ENCODE measurements at places on chromosomes 7 and 10.

- DNase-seq = no peak
These were observed 154.1 kb upstream of the UNC5B start for GRCh38 chr10:71058308-71058707.

DNA sequence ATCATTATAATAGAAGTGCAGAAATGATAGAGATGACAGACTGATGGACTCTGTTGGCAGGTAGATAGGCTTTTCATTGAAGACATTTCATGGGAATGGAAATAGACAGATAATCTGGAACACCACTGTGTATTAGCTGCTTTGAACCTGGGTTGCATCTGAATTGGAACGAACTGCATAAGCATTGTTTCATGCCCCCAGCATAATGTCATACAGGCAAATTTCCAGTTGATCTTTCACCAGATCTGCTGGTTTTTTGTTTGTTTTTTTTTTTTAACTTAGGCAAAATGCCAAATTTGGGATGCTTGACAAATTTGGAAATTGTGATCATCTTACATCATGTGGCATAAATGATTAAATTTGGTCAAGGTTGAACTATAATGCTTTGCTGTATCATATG lies 172.1 kb upstream of the AOAH start:
- DNase-seq = no peak

- no peak for DNase-seq
These were observed 401.2 kb downstream of the SH2D4B start for GRCh38 chr10:80938903-80939302.

GRCh38 chr7:76293407-76293901 lies 9.0 kb upstream of the HSPB1 start:
- no peak for DNase-seq

DNA sequence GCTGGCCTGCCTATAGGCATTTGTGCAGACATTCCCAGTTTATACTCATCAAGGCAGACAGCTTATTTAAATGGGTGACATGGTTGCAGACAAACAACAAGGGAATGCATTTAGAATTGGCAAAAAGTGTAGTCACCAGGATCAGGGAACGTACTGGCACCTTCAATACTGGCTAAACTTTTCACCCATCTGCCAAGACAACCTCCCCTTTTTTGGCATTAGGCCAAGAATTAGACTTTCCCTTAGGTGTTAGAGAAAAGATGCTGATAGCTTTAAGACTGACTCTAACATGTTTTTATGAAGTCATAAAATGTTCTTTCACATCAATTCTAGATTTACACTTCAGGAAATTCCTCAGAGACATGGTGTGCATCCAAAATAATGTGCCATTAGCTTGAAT lies 365.9 kb downstream of the PHTF2 start:
- DNase-seq = no peak

- no peak for DNase-seq
These were observed 255.1 kb downstream of the XPNPEP1 start for GRCh38 chr10:109668154-109668665.

DNA sequence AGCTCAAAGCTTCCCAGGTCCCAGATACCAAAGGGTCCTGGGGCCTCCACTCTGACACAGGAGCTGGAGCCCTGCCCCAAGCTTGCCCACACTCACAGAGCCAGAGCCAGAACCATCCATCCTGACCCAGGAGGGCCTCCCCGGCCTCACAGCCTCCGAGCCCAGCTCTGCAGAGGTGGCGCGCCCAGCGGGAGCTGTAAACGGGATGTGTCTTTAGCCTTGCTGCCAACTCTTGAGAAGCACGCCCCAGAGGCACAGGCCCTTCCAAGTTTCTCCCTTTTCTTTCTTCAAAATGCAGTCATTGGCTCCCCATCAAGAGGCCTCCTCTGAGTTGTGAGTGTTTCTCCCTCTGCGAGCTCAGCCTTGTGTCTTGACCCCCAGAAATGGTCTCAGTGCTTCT lies 75.0 kb downstream of the PDGFA start:
- no peak for DNase-seq

GRCh38 chr7:31492086-31492485 lies 21.8 kb upstream of the ITPRID1 start:
- no peak for DNase-seq

DNA sequence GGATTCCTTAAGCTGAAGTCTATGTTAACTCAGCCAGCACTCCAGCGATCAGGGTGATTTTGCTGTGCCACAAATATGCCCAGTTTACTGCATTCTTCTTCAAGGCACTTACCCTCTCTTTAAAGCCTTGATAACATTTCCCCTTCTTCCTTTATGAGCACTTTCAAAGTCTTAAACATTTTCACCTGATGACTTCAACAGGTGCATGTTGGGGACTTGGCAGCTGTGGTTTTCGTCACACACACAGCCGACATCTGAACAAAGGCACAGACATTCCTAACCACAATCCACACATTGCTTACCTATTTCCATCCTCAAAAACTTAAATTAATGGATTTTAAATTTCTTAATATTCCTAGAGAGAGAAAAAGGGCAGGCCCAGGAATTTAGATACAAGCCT lies 331.5 kb downstream of the CRPPA start:
- DNase-seq = no peak

DNA sequence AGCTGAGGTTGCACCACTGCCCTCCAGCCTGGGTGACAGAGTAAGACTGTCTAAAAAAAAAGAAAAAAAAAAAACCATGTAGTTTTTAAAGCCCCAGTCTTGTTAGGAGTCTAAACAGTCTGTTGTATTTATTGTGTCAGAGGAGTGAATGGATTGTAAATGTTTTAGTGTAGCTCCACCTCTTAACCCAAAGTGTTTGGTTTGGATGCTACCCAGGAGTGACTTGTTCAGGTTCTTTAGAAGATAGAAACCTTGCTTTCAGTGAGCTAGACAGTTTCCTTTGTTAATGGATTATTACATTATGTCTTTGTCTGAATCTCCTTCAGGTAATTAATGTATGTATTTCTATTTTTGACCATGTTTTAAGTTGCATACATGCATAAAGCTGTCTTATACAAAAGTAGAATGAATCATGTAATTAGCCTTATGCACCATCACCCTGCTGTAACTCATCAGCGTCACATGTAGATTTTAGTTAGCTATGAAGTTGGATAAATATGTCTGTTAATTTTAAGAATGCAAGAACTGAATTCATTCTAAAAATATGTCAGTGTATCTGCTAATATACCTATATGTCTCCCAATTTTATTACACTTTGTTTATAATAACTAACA lies 97.7 kb downstream of the TAF3 start:
- no peak for DNase-seq

DNA sequence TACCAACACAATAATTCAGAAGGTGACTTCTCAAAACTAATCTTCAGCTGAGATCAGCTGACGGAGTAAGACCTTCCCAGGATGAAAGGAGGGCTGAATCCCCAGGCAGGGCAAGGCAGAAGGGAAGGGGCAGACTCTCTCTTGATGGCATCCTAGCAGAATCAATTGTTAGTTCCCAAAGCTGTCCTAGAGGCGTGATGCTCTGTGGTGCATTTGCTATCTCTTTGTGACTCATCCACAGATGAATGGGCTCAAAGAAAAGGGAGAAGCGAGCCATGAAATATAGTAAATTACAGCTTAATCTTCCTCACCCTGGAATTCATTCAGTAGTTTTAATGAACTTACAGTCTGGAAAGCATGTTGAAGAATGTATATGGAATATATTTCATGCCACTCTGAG lies 37.2 kb downstream of the PDE1C start:
- DNase-seq = no peak

DNA sequence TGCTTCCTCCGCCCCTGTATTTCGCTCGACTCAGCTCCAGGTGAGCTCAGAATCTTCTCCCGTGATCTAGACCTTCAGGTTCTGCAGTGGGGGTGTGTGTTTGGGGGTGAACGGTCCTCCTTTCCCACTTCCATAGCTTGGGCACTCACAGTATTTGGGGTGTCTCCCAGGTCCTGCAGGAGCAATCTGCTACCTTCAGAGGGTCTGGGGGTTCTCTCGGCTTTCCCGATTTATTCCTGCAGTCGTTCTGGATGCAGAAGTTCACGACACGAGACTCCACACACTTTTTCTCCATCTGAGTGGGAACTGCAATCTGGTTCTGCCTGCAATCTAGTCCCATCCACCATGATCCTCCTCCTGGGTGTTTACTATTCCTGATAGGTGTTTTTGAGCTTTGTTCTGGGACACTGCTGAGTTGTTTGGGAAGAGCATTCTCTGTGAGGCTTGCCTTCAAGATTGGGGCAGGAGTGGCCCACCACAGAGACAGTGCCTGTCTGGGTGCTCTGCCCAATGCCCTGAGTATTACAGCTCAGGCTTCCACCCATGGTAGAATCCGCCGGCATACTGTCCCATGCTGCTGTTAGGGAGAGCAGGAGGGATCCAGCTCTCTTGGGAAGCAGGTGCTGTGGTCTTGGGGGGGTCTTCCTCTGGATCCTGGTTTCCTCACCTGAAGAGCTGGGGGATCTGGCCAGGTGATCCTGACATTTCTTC lies 29.8 kb downstream of the JAKMIP3 start:
- DNase-seq = no peak

GRCh38 chr10:72146071-72146470 lies 57.7 kb upstream of the SPOCK2 start:
- DNase-seq = no peak

DNA sequence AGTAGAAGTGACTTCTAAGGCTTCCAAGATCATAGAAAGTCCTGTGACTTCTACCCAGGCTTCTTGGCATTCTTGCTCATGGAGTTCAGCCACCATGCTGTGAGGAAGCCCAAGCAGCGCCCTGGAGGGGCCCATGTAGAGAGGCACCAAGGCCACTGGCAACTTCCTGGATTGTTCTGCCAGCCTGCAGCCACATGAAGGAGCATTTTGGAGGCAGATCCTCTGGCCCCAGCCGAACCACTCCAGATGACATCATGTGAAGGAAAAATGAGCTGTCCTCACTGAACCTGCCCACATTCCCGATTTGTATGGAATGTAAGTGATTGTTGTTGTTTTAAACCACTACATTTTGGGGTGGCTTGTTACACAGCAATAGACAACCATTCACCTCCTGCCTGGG lies 51.5 kb upstream of the MNX1 start:
- no peak for DNase-seq

- DNase-seq = no peak
These were observed 263.4 kb downstream of the CDC14C start for GRCh38 chr7:49187543-49188268.

Measured in activated CD8-positive, alpha-beta memory T cell treated with anti-CD3 and anti-CD28 coated beads for 1 hour (primary cell).